ENCODE measurements at places on chromosomes 3 and 15. TPM values are rescaled to one million over a fixed set of nuclear protein-coding genes. Genes with fewer than 3 reads are reported as not detected.

The TMED3 gene
- total RNA-seq: 7.9 TPM

The IL5RA gene
- 0.19 TPM for total RNA-seq

The TNIK gene
- total RNA-seq: 1.6 TPM

The CEMIP gene
- not detected for total RNA-seq

The SORD gene
- 7.3 TPM for total RNA-seq

The FAM174B gene
- total RNA-seq: 2.2 TPM

The ITIH3 gene
- 0.44 TPM for total RNA-seq

The PIF1 gene
- total RNA-seq: 4.0 TPM

The TRAT1 gene
- 1.5 TPM for total RNA-seq

The SEMA3G gene
- total RNA-seq: 148 TPM

Data from subcutaneous adipose tissue (tissue), 4 donors.